ENCODE measurements at places on chromosomes 11 and 22. TPM values are rescaled to one million over a fixed set of nuclear protein-coding genes. Genes with fewer than 3 reads are reported as not detected.

Gene TRIM22
- polyA plus RNA-seq = 80.4 TPM

Gene SCGB2A2
- not detected for polyA plus RNA-seq

Gene NFAM1
- not detected for polyA plus RNA-seq

Gene SCGB1C1
- not detected for polyA plus RNA-seq

Gene PRR33
- polyA plus RNA-seq = not detected

DNA sequence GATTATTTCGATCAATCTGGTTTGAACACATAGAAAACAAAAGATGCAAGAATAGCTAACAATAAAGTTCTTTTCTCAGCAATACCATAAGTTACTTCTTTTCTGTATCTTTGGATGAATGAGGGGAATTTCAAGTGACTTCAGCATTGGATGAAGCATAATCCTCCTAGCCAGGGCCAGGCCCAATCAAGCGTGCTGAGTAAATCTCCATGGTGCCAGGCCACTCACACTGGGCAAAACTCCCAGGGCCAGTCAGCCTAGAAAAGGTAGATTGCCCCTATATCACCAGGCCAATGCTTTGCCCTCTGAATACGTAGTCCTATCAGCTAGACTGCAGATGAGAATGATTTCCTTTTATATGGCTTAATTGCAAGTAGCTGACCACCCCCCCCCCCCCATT is 6.0 kb downstream of the CNTF start:
- DNase-seq = no peak
- H3K4me3 ChIP-seq = no peak overlapping the region
- peaks cover 21% of the 10 kb centered on the region for H3K36me3 ChIP-seq
- no peaks in the 10 kb centered on the region for H3K27me3 ChIP-seq

DNA sequence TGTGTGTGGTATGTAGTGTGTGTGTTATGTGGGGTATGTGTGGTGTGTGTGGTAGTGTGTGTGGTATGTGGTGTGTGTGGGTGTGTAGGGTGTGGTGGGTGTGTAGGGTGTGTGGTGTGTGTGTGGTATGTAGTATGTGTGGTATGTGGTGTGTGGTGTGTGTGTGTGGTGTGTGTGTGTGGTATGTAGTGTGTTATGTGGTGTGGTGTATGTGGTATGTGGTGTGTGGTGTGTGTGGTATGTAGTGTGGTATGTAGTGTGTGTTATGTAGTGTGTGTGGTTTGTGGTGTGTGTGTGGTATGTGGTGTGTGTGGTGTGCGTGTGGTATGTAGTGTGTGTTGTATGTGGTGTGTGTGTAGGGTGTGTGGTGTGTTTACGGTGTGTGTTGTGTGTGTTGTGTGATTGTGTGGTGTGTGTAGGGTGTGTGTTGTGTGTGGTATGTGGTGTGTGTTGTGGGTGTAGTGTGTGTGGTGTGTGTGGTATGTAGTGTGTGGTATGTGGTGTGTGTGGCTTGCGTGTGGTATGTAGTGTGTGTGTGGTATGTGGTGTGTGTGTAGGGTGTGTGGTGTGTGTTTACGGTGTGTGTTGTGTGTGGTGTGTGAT is 4.2 kb upstream of the PPP6R2 start:
- no peak overlapping the region for H3K27ac ChIP-seq
- no peaks in the 10 kb centered on the region for H3K36me3 ChIP-seq
- H3K27me3 ChIP-seq = no peaks in the 10 kb centered on the region
- H3K4me1 ChIP-seq = no peaks in the 10 kb centered on the region

DNA sequence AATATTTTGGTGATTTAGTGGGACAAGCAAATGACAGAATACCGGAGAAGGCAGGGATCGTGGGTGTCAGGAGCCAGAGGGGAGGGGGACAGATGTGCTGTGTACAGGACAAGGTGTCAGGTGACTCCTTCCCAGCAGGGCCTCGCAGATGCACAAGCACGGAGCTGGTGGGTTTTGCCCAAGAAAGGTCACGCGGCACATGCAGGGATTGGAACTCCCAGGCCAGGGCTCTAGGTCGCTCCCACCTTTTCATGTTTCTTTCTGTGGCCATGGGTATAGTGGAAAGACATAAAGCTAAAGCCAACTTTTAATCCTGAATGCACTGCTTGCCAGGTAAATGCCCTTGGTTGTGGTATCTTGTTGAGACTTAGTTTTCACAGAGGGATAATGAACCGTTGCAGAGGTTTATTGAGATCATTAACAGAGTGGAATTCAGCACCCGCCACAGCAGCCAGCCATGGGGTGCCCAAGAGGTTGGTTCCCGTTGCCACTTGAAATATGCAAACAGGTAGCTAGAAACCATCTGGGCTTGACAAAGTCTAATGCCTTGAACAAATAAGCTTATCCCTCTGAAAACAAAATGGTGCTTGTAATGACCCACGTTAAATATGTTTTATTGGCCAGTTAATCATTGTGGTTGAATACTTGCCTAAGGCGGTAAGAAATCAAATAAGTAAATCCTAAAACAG is 10.1 kb downstream of the C22orf23 start:
- no peaks in the 10 kb centered on the region for H3K27me3 ChIP-seq
- no peak for DNase-seq
- H3K27ac ChIP-seq = no peak overlapping the region
- H3K4me1 ChIP-seq = no peaks in the 10 kb centered on the region
- peaks cover 3% of the 10 kb centered on the region for H3K36me3 ChIP-seq

DNA sequence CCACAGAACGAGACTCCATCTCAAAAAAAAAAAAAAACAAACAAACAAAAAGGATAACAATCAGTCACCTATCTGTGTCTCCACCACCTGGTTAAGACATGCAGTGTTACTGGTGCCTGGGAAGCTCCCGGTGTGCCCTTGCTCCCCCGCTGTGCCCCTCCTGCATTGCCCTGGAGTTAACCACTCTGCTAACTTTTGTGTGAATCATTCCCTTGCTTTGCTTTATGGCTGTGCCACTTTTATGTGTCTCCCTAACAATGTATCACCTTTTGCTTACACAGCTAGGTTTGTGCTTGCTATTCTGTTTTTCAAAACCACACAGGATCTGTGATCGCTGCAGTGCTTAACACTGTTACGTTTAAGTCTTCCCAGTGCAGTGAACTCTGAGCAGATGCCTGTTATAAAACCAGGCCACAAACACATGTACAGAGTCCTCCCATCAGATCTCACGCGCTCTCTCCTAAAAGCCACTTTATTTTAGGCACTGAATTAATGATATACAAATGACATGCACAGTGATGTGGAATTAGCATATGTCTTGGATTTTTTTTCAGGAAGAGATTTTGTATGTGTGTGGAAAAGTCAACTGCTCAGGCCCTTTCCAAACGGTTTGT is 69.9 kb downstream of the BUD13 start:
- H3K27me3 ChIP-seq = no peaks in the 10 kb centered on the region
- H3K4me3 ChIP-seq = no peak overlapping the region
- H3K36me3 ChIP-seq = no peaks in the 10 kb centered on the region
- no peaks in the 10 kb centered on the region for H3K4me1 ChIP-seq
- peak; percentile 58 for DNase-seq

DNA sequence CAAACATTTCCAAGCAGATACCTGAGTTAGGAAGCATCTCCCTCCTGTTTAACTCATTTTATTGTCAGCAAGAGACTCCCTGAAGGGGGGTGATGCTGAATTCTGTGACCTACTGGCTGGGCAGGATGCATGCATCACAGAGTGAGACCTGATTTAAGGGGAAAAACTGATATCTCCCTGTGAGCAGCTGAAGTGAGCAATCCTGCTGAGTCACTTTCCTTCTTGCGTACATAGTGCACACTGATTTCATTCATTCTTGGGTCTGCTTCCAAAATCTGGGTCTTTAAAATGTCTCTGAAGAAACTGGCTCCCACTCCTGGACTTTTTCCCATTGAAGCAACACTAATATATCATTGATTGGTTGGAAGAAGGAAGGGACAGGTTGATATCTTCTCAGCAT is 23.3 kb downstream of the P4HA3 start:
- no peaks in the 10 kb centered on the region for H3K36me3 ChIP-seq
- DNase-seq = no peak
- no peak overlapping the region for H3K27ac ChIP-seq

GRCh38 chr11:93288767-93289166 is 41.8 kb upstream of the DEUP1 start:
- no peak overlapping the region for H3K27ac ChIP-seq

DNA sequence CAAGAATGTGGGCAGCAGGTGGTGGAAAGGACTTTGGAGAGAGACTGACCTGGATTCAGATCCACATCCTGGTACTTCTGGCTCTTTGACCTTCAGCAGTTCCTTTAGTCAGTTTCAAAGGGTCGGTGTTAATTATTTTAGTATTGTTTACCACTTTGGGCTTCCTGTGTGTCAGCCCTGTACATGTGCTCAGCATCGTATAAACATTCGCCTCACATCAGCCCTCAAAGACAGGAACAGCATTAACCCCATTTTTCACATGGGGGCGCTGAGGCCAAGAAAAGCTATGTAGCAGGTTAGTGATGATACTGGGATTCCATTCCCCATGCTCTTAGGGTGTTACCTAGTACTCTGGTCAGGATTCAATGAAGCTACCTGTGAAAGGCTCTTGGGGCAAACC is 72.1 kb upstream of the YWHAH start:
- peaks cover 17% of the 10 kb centered on the region for H3K36me3 ChIP-seq
- H3K4me3 ChIP-seq = no peak overlapping the region
- H3K27ac ChIP-seq = no peak overlapping the region
- H3K4me1 ChIP-seq = peaks cover 6% of the 10 kb centered on the region

DNA sequence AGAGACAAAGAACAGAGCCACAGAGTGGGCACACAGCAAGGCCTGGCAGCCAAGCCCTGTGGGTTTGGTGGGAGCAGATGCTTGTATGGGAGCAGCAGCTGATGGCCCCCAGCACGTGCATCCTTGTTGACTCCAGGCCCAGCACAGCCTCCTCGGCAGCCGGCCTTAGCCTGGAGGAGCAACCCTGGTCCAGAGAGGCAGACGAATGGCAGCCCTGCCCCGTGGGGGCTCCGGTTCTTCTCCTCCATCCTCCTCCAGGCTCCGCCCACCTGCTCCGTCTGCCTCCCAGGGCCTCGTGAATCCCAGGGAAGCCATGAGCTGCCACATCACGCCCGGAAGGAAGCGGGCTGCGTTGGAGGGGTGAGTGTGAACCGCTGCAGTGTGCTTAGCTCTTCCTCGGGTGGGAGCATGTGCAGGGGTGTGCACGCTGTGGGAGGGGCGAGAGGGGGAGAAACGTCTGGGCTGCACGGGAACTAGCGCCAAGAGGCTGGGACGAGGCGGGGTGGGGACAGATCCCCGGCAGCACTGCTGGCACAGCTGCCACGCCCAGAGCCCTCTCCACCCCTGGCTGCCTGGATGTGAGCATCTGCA is 36.3 kb upstream of the JAM3 start:
- H3K27ac ChIP-seq = peak overlapping the region; percentile 95
- peaks cover 4% of the 10 kb centered on the region for H3K27me3 ChIP-seq
- H3K36me3 ChIP-seq = no peaks in the 10 kb centered on the region
- no peak overlapping the region for H3K4me3 ChIP-seq

GRCh38 chr11:10351765-10352641 is 47.1 kb downstream of the ADM start:
- peak; percentile 38 for DNase-seq
- H3K36me3 ChIP-seq = no peaks in the 10 kb centered on the region
- H3K4me1 ChIP-seq = peaks cover 13% of the 10 kb centered on the region

DNA sequence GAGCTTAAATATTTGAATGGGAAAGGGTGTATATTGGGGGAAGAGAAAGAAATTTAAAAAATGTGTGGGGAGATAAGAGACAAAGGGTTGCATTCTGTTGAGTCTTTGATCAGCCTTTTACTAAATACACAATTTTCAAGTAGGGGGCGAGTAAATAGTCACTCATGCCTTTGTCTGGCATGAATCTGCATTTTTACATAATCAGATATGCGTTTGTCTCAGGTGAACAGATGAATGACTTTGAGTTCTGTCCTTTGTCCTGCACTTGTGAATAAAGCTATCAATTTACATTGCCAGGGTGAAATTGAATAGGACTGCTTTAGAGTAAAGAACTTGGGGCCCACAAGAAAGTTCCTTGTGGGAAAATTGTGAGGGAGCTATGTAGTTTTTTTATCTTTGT is 523.6 kb upstream of the LUZP2 start:
- no peak overlapping the region for H3K4me3 ChIP-seq
- no peak for DNase-seq
- no peaks in the 10 kb centered on the region for H3K27me3 ChIP-seq
- H3K4me1 ChIP-seq = no peaks in the 10 kb centered on the region

DNA sequence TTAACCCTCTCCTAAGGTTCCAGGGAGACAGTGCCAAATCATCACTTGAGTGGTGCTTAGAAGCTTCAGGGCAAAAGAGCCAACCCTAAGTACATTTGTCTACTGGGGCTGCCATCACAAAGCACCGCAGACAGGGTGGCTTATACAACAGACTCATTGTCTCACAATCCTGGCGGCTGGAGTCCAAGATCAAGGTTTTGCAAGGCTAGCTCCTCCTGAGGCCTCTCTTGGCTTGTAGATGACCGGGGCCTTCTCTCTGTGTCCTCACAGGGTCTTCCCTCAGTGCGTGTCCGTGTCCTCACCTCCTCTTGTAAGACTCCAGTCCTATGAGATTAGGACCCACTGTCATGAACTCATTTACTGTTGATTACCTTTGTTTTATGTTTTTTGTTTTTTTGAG is 34.1 kb upstream of the CD81 start:
- H3K4me1 ChIP-seq = no peaks in the 10 kb centered on the region
- no peak overlapping the region for H3K4me3 ChIP-seq
- no peak for DNase-seq
- H3K27me3 ChIP-seq = no peaks in the 10 kb centered on the region
- no peak overlapping the region for H3K27ac ChIP-seq

DNA sequence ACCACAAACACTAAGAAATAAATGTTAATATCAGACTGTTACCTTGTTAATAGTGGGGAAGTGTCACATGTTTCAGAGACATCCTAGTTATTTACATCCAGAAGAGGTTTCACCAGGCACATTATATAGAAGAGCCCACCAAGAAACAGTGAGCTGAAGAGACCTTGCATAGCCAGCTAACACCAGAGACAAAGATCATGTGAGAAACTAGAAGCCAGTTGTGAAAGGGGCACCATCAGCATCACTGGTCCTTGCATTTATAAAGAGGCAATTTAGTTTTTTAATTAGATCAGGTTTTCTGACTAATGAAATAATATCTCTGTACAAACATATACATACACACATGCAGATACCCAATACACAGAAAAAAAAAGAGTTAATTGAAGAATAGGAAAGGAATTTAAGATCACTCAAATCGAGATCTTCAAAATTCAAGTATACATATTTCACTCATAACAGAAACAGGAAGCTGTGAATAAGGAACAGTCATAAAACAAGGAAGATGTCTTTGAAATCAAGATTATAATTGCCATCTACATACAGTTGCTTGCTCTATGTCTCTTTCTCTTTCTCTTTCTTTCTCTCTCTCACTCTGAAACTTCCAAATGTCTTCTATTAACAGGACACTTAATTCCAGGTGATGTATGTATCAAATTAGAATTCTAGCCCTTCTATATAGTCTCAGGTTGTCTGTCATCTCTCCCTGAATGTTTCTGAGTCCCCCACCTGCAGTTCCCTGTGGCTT is 348.7 kb downstream of the ETS1 start:
- H3K27me3 ChIP-seq = no peaks in the 10 kb centered on the region
- no peaks in the 10 kb centered on the region for H3K36me3 ChIP-seq
- no peak overlapping the region for H3K4me3 ChIP-seq
- no peak for DNase-seq

GRCh38 chr11:57480409-57481137 is 20.2 kb downstream of the RTN4RL2 start:
- no peaks in the 10 kb centered on the region for H3K36me3 ChIP-seq
- no peak overlapping the region for H3K4me3 ChIP-seq
- H3K27me3 ChIP-seq = peaks cover 28% of the 10 kb centered on the region
- peak; percentile 82 for DNase-seq
- peaks cover 17% of the 10 kb centered on the region for H3K4me1 ChIP-seq
- H3K27ac ChIP-seq = no peak overlapping the region

GRCh38 chr22:29635734-29636357 is 32.4 kb downstream of the NF2 start:
- H3K27ac ChIP-seq = no peak overlapping the region
- H3K4me1 ChIP-seq = peaks cover 19% of the 10 kb centered on the region
- H3K27me3 ChIP-seq = no peaks in the 10 kb centered on the region
- H3K4me3 ChIP-seq = no peak overlapping the region
- peaks cover 17% of the 10 kb centered on the region for H3K36me3 ChIP-seq

All from SK-N-SH (cell line).